ENCODE measurements at places on chromosomes 1 and 21. TPM values are rescaled to one million over a fixed set of nuclear protein-coding genes. Genes with fewer than 3 reads are reported as not detected.

DNA sequence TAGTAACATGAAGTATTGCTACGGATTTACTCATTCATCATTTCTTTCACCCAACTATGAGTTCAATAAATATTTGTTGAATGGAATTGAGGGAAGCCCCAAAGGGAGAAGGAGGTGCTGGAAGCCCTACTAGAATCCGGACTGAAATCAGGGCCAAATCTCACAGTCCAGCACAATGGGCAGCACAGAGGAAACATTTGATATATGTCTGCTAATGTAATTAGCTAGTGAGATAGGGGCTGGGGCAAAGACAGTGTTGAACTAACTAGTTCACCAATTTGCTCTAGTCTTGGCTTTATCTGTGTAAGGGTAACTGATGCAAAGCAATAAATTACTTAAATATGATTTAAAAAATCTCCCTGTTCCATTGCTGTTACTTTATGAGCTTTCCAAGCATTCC lies 26.1 kb upstream of the SLC30A1 start:
- DNase-seq = no peak

DNA sequence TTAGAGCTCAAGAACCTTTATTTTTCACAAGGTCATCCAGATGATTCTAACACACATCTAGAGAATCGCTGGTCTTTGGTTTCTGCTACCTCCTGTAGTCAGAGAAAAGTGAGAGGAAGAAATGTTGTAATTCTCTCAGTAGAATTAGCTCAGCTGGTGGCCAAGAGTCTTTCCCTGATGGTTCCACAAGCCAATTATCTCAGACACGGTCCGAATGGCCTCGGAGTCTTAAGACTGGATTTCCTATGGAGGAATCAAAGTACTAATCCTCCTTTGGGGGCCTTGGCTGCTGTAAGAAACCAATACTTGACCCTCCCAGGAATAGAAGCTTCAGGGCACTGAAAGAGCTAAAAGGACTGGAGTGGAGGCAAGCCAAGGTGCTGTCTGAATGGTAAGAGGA lies 1.8 kb downstream of the TMEM81 start:
- no peak for DNase-seq

Gene RPS6KA1
- 30.8 TPM for total RNA-seq

- DNase-seq = no peak
Observed at GRCh38 chr1:50048791-50049190, 25.0 kb upstream of the AGBL4 start.

Gene FAM177B
- total RNA-seq = 2.3 TPM

GRCh38 chr1:109788695-109789521 lies 25.2 kb upstream of the EPS8L3 start:
- DNase-seq = no peak

Gene MATN1
- total RNA-seq = not detected

Gene NFIA
- total RNA-seq = 79.6 TPM
